IPS DF 19.7 (cell line): ENCODE measurements at places on chromosomes 2 and 18.

- no peak for DNase-seq
Measured at GRCh38 chr2:14678761-14679160, 46.2 kb downstream of the LRATD1 start.

- no peak for DNase-seq
Measured at GRCh38 chr2:107927034-107927534, 59.2 kb upstream of the SLC5A7 start.

GRCh38 chr2:23627236-23628009, 242.4 kb downstream of the KLHL29 start:
- no peak for DNase-seq

DNA sequence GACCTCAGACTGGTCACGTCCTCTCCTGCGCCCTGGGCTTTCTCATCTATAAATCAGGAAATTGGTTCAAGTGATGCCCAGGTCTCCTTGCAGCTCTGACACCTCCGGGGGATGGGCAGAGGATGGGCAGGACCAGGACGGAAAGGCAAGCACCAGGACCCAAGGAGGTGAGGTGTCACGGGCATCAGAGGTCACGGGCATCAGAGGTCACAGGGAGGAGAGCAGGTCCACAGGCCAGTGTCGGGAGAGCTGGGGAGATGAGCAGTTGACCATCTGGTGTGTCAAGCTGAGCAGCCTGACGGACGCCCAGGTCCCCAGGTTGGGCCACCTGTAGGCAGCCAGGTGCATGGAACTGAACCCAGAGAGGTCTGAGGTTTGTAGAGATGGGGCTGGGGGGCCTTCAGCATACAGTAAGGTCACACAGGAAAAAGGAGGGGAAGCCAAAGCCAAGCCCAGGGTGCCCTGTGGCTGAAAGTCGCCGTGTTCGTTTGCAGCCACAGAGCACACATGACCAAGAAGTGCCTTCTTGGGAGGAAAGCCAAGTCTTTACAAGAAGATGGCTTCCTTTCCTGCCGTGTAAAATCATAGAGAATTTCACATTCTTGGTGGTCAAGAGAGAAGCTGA, 240.4 kb downstream of the ATAD2B start:
- no peak for DNase-seq

GRCh38 chr2:886072-887022, 64.3 kb upstream of the SNTG2 start:
- DNase-seq, result no peak

DNA sequence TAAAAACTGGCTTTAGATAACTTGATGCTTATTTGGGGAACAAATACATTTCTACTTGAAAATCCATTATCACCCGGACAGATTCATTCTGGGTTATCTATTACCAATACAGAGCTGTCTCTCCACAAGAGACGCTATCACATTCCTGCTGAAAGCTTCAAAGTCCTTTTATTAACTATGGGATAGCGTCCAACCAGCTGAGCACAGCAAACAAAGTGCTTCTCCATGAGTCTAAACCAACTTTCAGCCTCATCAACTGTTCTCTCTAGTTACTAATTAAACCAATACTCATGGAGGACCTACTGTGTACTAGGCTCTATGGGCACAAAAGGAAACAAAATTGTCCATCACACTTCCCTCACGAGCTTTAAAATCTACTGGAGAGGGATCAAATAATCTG, 132.8 kb downstream of the L3MBTL4 start:
- no peak for DNase-seq

GRCh38 chr2:43455731-43456642, 139.9 kb downstream of the THADA start:
- DNase-seq, result no peak

DNA sequence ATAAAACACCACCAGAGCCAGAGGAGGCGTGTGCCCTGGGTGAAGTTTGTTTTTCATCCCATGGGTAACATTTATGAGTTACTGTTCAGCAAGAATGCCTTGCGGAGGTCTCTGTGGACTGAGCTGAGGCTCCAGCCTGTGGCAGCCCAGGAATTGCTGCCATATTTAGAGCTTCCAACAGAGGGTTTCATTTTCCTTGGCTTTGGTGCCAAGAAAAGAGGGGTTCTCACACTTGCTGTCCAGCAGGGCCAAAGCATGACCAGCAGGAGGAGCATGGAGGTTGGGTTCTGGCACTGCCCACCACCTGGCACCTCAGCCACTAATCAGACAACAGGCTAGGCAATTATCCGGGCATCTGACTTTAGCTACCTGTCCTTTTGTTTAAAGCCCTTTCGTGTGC, 36.7 kb downstream of the EPAS1 start:
- no peak for DNase-seq

DNA sequence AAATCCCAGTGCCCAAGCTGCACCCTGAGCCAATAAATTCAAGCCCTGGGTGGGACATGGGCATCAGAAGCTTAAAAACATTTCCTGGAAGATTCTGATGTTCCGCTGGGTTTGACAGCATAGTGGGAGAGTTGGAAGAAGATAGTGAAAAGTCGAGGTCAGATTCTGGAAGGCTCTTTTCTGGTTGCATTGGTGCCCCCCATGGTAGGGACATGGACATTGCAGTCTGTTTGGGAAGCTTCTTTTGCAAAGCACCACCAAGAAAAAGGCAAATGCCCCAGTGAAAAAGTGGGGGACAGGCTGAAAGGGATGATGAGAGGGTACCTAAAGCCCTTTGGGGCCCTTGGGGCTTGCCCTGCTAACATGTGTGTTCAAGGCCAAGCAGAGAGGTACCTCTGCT, 21.0 kb downstream of the MERTK start:
- DNase-seq, result no peak

- no peak for DNase-seq
Measured at GRCh38 chr2:188588235-188588634, 296.6 kb downstream of the GULP1 start.

DNA sequence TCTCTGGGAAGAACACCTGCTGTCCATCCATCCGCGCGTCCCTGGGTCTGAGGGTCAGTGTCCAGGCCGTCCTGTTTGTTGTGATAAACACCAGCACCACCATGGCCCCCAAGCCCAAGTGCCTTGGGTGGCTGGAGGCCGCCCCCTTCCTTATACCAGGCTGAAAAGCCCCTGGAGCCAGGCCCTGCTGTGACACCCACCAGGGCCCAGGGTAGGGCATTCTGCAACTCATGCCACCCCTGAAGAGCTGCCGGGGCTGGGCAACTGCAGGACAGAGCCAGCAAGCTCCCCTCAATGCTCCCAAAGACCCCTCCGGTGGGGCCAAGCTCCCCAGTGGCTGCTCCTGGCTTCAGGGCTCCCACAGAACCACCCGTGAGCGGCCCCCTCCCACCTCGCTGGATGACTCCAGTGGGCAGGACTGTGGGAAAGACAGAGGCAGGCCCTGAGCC, 31.9 kb upstream of the SNED1 start:
- DNase-seq, result no peak

DNA sequence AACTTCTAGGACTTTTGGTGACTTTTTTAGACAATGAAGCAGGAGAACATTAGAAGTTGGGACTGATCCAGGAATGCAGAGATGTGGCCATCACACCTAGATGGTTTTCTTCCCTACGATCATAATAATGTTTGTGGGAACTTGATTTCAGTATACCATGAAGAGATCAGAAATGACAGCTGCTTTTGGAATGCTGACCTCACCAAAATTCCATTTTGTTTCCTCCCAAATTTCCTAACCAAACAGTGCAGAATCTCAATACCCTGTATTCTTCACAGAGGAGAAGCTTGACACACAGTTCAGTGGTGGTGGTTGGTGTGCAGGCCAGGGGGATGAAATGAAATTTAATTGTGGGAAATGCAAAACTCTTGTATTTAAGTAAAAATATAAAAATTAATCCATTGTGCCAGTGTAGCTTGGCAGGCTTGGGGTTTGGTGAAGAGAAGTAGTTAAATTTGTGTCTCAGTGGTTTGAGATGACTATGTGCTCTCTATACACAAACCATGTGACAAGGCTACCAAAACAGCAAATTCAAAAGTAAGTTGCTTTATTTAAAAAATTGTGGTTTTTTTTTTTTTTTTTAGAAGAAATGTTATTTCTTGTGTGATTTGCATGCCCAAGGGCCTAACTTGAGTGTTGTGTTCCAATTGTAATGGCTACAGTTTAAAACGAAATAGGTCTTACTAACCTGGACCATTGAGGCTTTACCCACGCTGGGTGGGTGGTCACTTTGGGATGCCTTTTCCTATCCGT, 252.4 kb downstream of the LPIN1 start:
- DNase-seq, result no peak

- no peak for DNase-seq
Measured at GRCh38 chr2:100404411-100404810, 13.1 kb downstream of the CHST10 start.

GRCh38 chr2:8584174-8585066, 97.4 kb upstream of the ID2 start:
- no peak for DNase-seq

DNA sequence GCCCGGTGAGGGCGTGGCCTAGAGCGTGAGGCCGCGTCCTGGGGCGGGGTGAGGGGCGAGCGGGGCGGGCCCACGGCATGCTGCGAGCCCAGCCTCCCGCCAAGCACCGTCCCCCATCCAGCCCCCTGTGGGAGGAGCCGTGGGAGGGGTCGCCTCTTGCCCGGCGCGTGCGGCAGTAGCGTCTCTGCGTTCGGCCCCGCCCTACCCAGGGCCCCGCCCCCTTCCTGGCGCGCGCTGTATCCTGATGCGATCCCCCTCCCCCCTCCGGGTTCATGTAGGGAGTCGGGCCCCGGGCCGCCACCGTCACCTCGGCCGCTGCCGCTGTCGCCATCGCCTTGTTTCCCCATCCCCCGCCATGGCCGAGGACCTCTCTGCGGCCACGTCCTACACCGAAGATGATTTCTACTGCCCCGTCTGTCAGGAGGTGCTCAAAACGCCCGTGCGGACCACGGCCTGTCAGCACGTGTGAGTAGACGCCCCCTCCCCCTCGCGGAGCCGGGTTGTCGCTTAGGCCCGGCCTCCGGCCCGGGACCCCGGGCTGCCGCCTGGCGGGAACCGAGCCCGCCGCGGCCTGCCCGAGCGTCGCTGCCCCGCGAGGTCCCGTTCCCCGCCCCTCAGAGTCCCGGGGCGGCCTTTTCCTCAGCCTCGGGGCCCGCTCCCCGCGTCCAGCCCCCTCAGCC, 888 bp downstream of the RNF138 start:
- peak; percentile 63 for DNase-seq

DNA sequence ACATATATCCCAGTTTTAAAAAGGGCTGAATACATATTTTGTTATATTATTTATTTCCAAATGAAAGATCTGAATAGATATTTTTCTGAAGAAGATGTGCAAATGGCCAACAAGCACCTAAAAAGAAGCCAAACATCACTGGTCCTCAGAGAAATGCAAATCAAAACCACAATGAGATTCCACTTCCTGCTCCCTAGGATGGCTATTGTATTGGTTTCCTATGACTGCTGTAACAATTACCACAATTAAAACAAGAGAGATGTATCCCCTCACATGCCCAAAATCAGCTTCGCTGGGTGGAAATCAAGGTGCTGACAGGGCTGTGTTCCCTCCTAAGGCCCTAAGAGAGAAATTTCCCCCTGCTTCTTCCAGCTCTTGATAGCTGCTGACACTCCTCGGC, 23.2 kb downstream of the ABCB11 start:
- DNase-seq, result no peak

DNA sequence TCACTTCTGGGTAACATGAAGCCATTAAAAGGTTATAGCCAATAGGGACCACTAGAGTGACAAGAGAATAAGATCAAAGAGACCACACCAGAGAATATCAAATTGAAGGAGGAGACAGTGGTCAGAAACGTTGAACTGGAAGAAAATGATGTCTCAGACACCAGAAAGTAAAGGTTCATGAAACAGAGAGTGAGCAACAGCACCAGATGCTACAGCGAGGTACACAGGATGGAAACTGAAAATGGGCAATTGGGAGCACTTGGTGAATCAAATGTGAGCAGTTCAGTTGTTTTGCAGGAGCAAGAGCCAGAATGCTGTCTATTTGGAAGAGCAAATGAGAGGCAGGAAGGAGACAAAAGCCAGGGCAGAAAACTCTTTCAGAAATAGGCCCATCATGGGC, 162.6 kb downstream of the SS18 start:
- DNase-seq, result no peak

GRCh38 chr18:63542069-63542468, at the start of gene SERPINB12:
SERPINB12 (plus strand) TSS chr18:63542369; CDS start chr18:63556160, 13,791 bp downstream.
- DNase-seq, result no peak

DNA sequence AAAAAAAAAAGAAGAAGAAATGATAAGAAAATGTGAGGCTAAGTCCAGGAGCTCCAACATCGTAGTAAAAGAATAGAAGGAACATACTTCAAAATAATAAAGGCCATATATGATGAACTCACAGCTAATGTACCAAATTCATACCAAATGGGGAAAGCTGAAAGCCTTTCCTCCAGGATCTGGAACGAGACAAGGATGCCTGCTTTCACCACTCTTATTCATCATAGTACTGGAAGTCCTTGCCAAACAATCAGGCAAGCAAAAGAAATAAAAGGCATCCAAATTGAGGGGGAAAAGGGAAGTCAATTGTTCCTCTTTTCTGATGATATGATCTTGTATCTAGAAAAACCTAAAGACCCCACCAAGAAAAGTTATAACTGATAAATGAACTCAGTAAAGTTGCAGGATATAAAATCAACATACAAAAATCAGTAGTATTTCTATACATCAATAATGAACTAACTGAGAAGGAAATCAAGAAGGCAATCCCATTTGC, 170.6 kb downstream of the METTL4 start:
- DNase-seq, result no peak

DNA sequence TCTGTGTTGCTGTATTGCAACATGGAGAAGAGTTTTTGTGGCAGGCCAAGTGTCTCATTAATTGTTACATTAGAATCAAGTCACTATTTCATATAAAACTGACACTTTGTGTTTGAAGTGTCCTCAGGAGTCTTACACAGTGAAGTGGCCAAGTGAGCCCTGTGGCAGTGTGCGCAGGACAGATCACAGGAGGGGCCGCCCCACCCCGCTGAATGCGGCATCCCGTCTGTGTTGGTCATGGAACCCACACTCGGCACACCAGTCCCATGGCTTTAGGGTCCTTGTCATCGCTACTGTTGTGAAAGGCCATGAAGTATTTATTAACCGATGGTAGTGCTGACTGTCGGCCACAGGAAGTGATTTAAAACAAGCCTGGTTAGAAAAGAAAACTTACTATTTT, 144.7 kb upstream of the NFATC1 start:
- no peak for DNase-seq

GRCh38 chr2:44836916-44837315, 104.6 kb upstream of the SIX3 start:
- DNase-seq, result no peak

DNA sequence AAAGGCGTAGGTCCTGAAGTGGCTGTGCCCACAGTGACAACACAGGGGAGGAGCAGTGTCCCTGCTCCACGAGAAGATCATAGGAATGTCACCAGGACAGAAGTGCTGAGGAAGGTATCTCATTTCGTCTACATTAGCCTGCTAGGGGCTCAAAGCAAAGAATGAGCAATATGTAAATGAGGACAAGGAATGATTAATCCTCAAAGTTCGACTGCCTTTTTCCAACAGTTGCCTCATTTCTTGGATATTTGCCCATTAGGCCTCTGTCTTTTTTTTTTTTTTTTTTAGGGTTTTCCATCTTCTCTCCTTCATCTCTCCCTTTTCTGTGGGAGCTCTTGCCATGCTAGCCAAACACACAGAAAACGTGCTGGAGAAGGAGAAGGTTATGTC, 105.2 kb upstream of the ARHGAP28 start:
- DNase-seq, result no peak
